Adipose tissue (tissue), 3 donors: ENCODE measurements at places on chromosomes 6 and 20. TPM values are rescaled to one million over a fixed set of nuclear protein-coding genes. Genes with fewer than 3 reads are reported as not detected.

Gene PDYN
- not detected for polyA plus RNA-seq

Gene HLA-DOA
- 1.6 TPM for polyA plus RNA-seq

Gene VGLL2
- 0.21 TPM for polyA plus RNA-seq

Gene MARCKS
- 15.0 TPM for polyA plus RNA-seq

Gene CNR1
- 1.1 TPM for polyA plus RNA-seq

Gene PREX1
- 3.3 TPM for polyA plus RNA-seq

Gene ERVFRD-1
- 0.01 TPM for polyA plus RNA-seq

Gene HRH3
- not detected for polyA plus RNA-seq

Gene HFE
- polyA plus RNA-seq: 3.3 TPM

Gene RUNX2
- 0.13 TPM for polyA plus RNA-seq

Gene HNF4A
- polyA plus RNA-seq: 0.68 TPM

Gene MLIP
- polyA plus RNA-seq: 0.98 TPM

Gene TBXT
- polyA plus RNA-seq: not detected

Gene NR2E1
- not detected for polyA plus RNA-seq

Gene HLA-C
- 257 TPM for polyA plus RNA-seq

Gene BCAS1
- 1.9 TPM for polyA plus RNA-seq

Gene MEP1A
- not detected for polyA plus RNA-seq
